ENCODE measurements at places on chromosomes 7 and 10. TPM values are rescaled to one million over a fixed set of nuclear protein-coding genes. Genes with fewer than 3 reads are reported as not detected.

GRCh38 chr10:23412223-23412622 is 26.7 kb upstream of the OTUD1 start:
- peak; percentile 28 for DNase-seq
- H3K36me3 ChIP-seq = no peaks in the 10 kb centered on the region
- H3K4me1 ChIP-seq = peaks cover 28% of the 10 kb centered on the region
- no peaks in the 10 kb centered on the region for H3K27me3 ChIP-seq
- H3K4me3 ChIP-seq = no peak overlapping the region
- H3K27ac ChIP-seq = peak overlapping the region; percentile 72

DNA sequence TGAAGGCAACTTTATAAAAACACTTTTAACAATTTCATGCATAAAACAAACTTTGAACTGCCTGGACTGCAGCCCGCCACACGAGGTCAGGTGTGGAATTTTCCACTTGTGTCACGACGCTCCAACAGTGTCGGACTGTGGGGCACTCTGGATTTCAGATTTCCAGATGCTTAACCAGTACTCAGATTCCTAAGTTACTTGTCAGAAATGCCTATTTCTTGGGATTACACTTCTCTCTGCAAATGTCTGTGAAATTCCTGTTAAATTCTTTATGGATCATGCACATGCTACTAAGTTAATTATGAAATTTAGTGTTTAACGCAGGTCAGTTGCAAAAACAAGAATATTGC is 473 bp upstream of the GPER1 start:
- H3K27ac ChIP-seq = no peak overlapping the region
- no peaks in the 10 kb centered on the region for H3K36me3 ChIP-seq
- no peak for DNase-seq
- H3K4me3 ChIP-seq = no peak overlapping the region
- H3K4me1 ChIP-seq = peaks cover 12% of the 10 kb centered on the region
- H3K27me3 ChIP-seq = no peaks in the 10 kb centered on the region

DNA sequence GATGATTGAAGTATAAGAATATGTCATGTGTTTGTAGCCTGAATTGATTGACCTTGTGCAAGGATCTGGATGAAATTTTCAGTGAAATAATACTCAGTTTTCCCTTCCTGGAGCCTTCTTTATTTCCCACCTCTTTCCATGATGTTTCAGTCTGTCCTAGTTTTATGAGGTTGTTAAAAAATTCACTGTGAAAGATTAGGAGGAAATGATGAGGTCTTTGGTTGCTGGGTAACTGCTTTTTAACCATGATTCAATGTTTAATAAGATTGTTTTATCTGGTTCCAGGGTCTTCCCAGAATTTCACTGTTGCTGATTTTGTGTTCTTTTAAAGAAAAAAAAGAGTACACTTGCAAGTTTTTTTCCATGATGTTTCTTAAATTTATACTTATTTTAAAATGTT is 221.5 kb downstream of the MBL2 start:
- no peaks in the 10 kb centered on the region for H3K4me1 ChIP-seq
- H3K27me3 ChIP-seq = no peaks in the 10 kb centered on the region
- H3K36me3 ChIP-seq = no peaks in the 10 kb centered on the region
- no peak overlapping the region for H3K27ac ChIP-seq
- no peak overlapping the region for H3K4me3 ChIP-seq

The GIMAP5 gene
- 32.3 TPM for total RNA-seq

GRCh38 chr7:100726996-100727761 is 6.2 kb upstream of the ZAN start:
- peaks cover 14% of the 10 kb centered on the region for H3K27me3 ChIP-seq
- H3K4me1 ChIP-seq = peaks cover 3% of the 10 kb centered on the region
- no peak overlapping the region for H3K27ac ChIP-seq
- no peaks in the 10 kb centered on the region for H3K36me3 ChIP-seq

GRCh38 chr10:84933402-84933801 is 605.0 kb downstream of the CCSER2 start:
- H3K27me3 ChIP-seq = peaks cover 12% of the 10 kb centered on the region
- no peak for DNase-seq
- no peaks in the 10 kb centered on the region for H3K4me1 ChIP-seq
- no peak overlapping the region for H3K4me3 ChIP-seq
- no peak overlapping the region for H3K27ac ChIP-seq

DNA sequence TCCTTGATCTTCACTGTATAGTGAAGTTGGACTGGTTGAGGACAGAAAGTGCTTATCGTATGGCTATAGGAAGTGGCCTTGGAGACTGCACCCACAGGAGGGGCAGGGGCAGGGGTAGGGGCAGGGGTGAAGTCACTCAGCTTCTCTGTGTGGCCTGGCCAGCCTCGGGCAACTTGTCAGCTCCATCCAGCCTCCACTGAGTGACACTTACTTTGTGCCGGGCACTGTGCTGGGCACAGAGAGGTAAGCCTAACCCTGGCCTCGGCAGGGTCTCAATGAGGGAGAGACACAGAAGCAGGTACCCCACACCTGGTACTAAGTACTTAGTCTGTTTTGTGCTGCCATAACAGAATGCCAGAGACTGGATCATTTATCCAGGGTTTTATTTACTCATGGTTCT is 99.3 kb upstream of the CTBP2 start:
- no peaks in the 10 kb centered on the region for H3K27me3 ChIP-seq
- no peak overlapping the region for H3K27ac ChIP-seq
- no peak for DNase-seq
- no peak overlapping the region for H3K4me3 ChIP-seq
- no peaks in the 10 kb centered on the region for H3K4me1 ChIP-seq
